ENCODE measurements at places on chromosomes 4 and X.

DNA sequence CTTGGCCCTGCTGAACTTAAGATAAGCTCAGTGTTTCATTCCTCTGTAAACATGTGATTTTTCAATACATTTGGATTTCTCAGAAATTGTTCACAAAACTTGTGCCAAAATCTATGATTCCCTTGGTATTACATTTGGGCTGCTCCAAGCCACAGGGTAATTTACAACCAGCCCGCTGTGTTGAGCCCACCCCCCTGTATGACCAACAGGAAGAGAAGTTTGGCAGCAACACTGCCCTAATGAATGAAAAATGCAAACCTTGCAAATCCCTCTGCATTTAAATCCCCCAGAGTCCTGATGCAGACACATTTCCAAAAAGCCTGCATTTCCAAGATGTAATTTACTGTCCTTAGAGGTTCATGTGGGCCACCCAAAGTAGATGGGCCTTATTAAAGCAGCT, 34.1 kb upstream of the GAB1 start:
- no peak for DNase-seq

DNA sequence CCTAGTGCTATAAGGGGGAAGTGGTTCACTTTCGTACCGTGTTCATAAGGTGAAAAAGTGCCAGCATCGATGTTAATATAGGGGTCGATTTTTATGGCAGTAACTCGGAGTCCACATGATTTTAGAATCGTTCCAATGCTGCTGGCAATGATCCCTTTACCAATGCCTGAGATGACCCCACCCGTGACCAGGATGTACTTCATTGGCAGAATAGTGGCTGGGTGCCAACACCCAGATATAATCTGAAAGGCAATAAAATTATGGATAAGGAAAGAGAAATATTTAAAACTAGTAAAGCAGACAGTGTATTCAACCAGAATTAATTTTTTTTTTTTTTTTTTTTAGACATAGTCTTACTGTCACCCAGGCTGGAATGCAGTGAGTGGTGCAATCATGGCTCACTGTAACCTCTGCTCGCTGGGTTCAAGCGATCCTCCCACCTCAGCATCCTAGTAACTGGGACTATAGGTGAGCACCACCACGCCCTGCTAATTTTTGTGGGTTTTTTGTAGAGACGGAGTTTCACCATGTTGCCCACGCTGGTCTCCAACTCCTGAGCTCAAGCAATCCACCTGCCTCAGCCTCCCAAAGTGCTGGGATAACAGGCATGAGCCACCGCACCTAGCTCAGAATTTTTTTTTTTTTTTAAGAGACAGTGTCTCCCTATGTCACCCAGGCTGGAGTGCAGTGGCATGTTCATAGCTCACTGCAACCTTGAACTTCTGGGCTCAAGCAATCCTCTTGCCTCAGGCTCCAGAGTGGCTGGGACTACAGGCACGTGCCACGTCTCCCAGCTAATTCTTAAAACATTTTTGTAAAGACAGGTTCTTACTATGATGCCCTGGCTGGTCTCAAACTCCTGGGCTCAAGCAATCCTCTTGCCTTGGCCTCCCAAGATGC, 9.5 kb downstream of the CTPS2 start:
- DNase-seq, result no peak

DNA sequence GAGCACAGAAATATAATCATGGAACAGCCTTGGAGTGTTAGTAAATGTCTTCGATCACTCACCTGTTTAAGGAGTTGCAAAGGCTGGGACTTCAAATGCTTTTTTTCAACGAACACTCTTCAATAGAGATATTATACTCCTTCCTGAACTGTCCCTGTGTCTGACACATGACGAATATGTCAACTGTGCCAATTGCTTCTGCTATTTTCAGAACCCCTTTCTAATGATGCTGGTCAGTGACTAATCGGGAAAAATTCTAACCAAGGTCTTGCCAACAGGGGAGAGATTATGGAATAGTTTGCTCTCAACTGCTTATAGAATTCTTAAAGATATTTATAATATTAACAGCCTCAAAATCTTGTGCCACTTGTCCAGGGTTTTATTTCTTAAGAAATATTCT, 8.5 kb upstream of the KLHL34 start:
- no peak for DNase-seq

DNA sequence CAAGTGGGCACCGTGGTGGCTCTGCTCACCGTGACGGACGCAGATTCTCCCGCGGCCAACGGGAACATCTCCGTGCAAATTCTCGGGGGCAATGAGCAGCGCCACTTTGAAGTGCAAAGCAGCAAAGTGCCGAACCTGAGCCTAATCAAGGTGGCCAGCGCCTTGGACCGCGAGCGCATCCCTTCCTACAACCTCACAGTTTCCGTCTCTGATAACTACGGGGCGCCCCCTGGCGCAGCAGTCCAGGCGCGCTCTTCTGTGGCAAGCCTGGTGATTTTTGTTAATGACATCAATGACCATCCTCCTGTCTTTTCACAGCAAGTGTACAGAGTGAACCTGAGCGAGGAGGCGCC, 2.7 kb downstream of the FAT4 start:
- DNase-seq, result no peak

- no peak for DNase-seq
Observed at GRCh38 chr4:48275247-48275646, 5.6 kb upstream of the TEC start.

GRCh38 chr4:172411149-172411548, 597.9 kb downstream of the GALNTL6 start:
- DNase-seq, result no peak

- DNase-seq, result no peak
Observed at GRCh38 chr4:61556277-61556676, 356.2 kb downstream of the ADGRL3 start.

- DNase-seq, result no peak
Observed at GRCh38 chr4:140483445-140483844, 14.6 kb downstream of the MGAT4D start.

GRCh38 chr4:168540086-168540485, 43.2 kb downstream of the PALLD start:
- DNase-seq, result no peak

GRCh38 chrX:123738378-123738940, 5.6 kb upstream of the THOC2 start:
- no peak for DNase-seq

Measured in caudate nucleus (tissue), 63 donors.